Activated CD8-positive, alpha-beta memory T cell treated with anti-CD3 and anti-CD28 coated beads for 48 hours (primary cell): ENCODE measurements at places on chromosomes 4 and X.
A peak's percentile ranks its signal among the peaks of the same experiment; 100 is the strongest.

GRCh38 chr4:100605144-100605543 is 87.3 kb upstream of the EMCN start:
- DNase-seq, result no peak

- peak; percentile 32 for DNase-seq
These were observed 13.3 kb downstream of the MGARP start for GRCh38 chr4:139266583-139267257.

- no peak for DNase-seq
These were observed 24.0 kb upstream of the PCDH7 start for GRCh38 chr4:30696191-30696590.

DNA sequence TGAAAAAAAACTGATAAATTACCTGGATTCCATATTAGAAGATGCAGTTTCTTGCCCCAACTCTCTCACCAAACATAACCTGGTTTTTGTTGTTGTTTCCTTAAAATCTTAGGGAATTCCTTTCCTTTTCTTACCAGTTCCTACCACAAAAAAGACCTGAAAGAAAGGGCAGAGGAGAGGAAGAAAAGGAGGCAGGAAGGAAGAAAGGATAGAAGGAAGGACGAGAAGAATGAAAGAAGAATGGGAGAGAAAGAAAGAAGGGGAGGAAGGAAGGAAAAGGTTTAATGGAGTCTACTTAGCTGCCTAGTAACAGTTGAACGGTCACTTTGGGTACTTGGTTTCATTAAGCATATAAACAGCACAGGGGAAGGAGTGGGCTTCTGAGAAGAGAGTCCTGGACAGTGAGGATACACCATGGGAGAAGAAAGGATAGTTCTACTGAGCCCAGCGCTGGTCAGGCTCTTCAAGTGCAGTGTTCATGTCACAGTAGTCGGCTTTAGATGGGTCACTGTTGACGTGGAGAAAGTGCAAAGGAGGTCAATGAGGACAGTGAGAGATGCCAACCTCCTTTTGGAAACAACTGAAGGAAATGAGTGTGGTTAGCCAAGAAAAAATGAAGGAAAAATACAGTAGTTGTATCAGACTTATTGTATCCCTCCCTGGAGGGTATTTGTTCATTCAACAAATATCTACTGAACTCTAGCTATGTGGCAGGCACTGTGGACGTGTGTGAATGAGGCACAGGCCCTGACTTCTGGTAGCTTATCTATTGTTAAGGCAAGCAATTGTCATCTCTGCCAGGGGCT is 1.1 kb upstream of the CHIC2 start:
- no peak for DNase-seq

- DNase-seq, result no peak
These were observed 68.4 kb downstream of the MID2 start for GRCh38 chrX:107894038-107894437.

GRCh38 chr4:111510535-111510934 is 634.7 kb upstream of the FAM241A start:
- DNase-seq, result no peak

DNA sequence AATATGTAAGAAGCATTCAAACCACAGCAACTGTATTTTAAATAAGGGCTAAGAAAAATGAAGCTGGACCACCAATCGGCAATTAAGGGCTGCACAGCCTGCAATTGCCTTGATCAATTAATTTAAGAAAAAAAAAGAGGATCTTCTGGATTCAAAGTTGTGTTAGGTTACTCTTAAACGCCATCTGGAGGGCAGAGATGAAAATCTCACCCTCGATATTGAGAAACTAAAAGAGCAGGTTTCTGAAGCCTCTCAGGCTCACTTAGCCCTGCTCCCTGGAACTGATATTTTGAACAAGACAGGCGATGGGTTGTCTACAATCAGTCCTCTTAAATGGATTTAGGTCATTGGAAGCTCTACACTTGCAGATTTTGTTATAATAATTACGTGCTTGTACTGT is 579.4 kb downstream of the GRXCR1 start:
- DNase-seq, result no peak
